ENCODE measurements at places on chromosomes 1 and 21. TPM values are rescaled to one million over a fixed set of nuclear protein-coding genes. Genes with fewer than 3 reads are reported as not detected.

GUCA2B gene
- total RNA-seq = not detected

PLA2G2C gene
- not detected for total RNA-seq

OLFML2B gene
- 1.6 TPM for total RNA-seq

MAGOH gene
- total RNA-seq = 17.5 TPM

LMOD1 gene
- 0.31 TPM for total RNA-seq

SLFNL1 gene
- 4.4 TPM for total RNA-seq

IL10 gene
- not detected for total RNA-seq

SLC2A1 gene
- 34.4 TPM for total RNA-seq

TFF1 gene
- total RNA-seq = not detected

MAP1LC3C gene
- total RNA-seq = not detected

HCRTR1 gene
- total RNA-seq = 3.8 TPM

KRTAP7-1 gene
- not detected for total RNA-seq

TSEN15 gene
- 33.5 TPM for total RNA-seq

DMRTB1 gene
- total RNA-seq = not detected

MIXL1 gene
- not detected for total RNA-seq

S100B gene
- total RNA-seq = 9.4 TPM

ILDR2 gene
- total RNA-seq = 30.4 TPM

VANGL1 gene
- total RNA-seq = 3.4 TPM

OXCT2 gene
- total RNA-seq = 0.31 TPM

SRSF10 gene
- total RNA-seq = 187 TPM

DCDC2B gene
- not detected for total RNA-seq

All from parietal lobe (tissue), 2 donors.